Left renal pelvis (tissue), 4 donors: ENCODE measurements at places on chromosomes 13 and 19. TPM values are rescaled to one million over a fixed set of nuclear protein-coding genes. Genes with fewer than 3 reads are reported as not detected.

GRCh38 chr19:40193587-40193849 lies 2.3 kb downstream of the MAP3K10 start:
- no peak for DNase-seq

Gene REX1BD
- polyA plus RNA-seq = 20.1 TPM

DNA sequence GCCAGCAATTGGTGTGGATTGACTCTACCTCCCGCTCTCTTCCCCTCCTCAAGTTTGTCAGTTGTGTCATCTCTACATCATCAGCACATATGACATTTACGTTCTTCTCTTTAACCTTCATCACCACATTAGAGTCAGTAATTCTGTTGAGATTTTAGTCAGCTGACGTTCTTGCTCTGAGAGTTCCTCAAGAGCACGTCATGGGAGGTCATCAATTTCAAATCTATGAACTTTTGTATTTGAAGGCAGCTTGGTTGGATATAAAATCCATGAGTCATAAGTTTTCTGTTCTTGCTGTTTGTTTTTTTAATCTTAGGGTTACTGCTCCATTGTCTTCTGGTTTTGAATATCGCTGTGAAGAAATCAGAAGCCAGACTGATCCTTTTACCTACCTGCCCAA lies 21.8 kb upstream of the ARGLU1 start:
- no peak for DNase-seq

DNA sequence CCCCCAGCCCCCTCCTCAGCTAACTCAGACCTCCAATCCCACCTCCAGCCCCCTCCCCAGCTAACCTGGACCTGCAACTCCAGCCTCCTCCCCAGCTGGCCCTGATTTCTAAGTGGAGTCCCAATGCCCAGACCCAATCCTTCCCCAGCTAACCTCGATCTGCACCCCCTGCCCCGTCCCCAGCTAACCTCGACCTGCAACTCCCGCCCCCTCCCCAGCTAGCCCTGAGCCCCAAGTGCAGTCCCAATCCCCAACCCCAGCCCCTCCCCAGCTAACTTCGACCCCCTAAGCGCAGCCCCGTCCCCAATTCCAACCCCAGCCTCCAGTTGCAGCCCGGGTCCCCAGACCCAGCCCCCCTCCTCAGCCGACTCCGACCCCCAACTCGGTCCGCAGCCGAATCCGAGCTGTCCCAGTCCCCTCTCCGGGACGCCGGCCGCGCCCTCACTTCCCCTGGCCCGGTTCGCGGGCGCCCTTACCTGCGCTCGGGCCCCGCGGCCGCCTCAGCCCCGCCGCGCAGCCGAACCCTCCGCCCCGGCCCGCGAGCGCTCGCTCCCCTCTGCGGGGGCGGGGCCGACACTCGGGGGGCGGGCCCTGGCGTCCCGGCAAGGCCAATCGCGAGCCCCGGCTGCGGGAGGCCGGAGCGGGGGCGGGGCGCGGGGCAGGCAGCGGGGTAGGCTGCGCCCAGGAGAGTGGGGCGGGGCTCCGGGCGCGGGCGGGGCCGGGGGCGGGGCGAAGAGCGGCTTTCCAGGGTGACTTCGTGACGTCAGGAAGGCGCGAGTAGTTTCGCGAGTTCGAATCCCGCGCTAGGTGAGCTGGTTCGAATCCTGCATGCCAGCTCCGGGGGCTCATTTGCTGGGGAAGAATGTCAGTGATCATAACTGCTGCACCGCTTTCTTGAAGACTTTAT lies at the start of gene GNG7:
Gene GNG7 (minus strand): TSS at position 525 of the 907 bp plus-strand sequence. CDS start 182,006 bp downstream, outside the sequence.
- peak; percentile 53 for DNase-seq

- no peak for DNase-seq
These were observed 2.9 kb upstream of the YJEFN3 start for GRCh38 chr19:19525611-19526380.

GRCh38 chr13:112748947-112749735 lies 59.3 kb downstream of the ATP11A start:
- no peak for DNase-seq

GRCh38 chr13:110233181-110233950 lies 73.6 kb downstream of the COL4A1 start:
- no peak for DNase-seq

- DNase-seq = no peak
These were observed 513 bp downstream of the MIER2 start for GRCh38 chr19:343941-344624.

DNA sequence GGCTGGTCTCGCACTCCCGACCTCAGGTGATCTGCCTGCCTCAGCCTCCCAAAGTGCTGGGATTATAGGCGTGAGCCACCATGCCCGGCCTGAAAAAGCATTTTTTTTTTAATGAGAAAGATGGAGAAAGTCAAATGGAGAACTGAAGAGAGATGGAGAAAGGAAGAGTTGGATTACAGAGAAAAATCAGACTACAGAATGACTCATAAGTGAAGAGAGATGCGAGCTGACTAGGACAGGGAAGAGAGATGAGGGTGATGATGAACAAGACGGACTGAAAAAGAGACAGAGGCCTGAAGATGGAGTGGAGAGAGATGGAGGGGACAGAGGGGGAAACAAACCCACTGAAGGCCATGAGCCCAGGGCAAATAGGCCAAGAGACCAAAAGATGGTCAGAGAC lies 1.5 kb downstream of the DHX34 start:
- DNase-seq = no peak

GRCh38 chr19:53102206-53102755 lies 941 bp downstream of the ZNF160 start:
- no peak for DNase-seq

GRCh38 chr19:18279266-18279515 lies 2.2 kb downstream of the JUND start:
- DNase-seq = no peak
